ENCODE measurements at places on chromosomes 12 and 14.

DNA sequence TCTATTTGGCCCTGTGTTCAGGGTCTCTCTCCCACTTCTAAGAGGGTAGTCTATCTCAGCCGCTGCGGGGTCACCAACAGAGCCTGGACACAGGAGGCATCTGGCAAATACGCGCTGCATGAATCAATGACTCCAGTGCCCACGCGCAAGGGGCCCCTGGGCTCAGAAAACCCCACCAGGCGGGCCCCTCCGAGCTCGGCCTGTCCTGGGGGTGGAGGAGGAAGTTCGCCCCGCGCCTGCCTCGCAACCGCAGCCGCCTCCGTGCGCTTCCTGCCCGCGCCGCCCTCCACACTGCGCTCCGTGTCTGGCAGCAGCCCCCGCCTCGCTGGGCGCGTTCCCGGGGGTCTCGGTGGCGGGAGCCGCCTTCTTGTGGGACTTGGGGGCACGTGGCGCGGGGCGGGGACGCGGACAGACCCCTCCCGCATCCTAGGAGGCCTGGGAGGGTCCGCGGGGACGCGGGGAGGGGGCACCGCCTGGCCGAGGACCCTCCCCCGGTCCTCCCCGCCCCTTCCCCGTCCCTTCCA, 811 bp upstream of the FBRSL1 start:
- DNase-seq = peak; percentile 59

DNA sequence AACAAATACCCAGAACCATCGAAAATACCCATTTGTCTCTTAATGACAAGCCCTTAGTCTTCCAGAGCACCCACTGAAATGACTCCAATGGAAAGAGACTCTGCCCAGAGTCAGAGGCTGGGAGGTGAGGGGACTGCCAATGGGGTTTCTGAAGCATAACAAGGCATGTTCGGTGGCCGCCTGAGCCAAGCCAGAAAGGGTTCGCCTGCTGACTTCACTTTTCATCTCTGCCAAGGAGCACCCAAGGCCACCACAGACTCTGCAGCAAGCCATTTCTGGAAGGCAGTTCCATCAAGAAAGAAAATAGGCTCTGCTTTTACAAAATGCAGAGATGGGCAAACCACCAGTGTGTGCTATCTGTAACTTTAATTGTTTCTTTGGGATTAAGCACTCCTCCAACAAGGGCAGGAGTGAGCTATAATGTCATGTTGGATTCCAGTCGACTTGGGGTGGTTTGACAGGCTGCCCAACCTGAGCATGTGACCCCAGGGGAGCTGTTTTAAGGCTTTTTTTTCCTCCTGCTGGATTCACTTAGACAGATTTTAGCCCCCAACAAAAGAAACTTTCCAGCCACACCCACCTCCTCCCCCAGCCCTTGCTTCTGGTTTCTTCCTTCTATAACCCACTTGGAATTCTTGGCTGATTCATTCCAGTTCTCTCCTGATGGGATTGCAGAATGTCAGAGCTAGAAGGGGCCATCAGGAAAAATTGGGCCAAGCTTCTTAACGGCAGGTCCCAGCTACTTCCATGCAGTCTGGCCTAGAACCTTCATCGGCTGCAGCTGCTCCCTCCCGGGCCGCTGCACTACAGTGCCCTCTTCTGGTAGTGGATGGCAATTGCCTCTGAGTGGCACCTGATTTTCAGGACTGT, 24.1 kb downstream of the CKAP4 start:
- no peak for DNase-seq

DNA sequence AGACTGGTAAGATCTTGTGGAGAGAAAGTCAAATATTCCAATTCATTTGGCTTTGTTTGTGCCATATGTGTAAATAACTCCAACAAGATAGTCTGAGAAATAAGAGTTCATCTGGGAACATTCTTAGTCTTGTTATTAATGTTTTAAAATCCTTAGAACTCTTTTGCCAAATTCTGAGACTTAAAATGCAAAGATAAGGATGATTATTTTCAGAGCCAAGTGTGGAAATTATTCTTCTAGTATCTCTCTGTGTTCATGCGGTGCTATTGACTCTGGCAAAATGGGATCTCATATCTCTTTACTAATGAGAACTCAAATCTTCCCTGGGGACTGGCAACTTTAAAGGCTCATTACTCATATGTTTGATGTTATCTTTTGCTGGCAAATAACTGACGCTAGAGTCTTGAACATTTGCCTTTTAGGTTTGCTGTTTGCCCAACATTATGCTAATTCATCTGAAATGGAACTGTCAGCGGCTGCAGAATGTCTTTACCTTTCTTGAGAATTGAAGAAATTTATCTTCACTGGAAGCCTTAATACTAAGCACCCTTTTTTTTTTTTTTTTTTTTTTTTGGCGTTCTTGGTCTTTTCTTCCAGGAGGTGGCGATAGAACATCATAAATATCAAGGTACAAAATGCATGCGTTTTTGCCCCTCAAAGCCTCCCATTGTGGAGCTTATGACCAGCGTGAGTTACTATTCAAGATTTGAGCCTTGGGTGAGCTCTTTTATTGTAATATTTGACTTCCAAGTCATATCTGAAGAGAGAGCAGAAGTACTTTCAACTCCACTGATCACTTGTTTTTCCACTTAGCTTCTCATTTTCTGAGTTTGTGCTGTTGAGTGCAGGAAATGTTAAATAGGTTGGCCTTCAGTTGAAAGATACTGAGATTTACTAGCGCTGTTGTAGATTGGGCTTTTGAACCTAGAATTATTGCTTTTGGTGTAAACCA, 86.5 kb downstream of the CAND1 start:
- peak; percentile 17 for DNase-seq

DNA sequence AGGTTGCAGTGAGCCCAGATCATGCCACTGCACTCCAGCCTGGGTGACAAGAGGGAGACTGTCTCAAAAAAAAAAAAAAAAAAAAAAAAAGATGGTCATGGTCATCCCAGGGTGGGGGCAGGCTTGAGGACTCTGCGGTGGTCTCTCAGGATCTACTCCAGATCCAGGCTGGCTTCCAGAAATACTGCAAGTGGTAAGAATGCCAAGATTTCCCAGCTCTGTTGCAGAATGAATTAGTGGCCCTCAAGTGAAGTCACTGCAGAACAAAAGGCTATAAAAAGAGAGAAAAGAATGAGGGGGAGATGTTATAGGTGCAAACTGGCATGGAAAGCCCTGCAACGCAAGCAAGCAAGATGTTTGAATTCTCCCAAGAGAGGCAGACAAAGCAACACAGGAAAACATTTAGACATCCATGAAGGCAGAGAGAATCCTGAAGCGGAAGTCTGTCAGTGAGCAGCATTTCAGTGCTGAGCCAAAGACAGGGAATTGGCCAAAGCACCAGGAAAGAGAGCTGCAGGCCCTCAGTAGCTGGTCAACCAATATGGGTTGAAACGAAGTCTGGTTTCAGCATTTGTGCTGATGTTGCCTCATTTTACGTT, 31.9 kb upstream of the ETFBKMT start:
- DNase-seq = no peak

DNA sequence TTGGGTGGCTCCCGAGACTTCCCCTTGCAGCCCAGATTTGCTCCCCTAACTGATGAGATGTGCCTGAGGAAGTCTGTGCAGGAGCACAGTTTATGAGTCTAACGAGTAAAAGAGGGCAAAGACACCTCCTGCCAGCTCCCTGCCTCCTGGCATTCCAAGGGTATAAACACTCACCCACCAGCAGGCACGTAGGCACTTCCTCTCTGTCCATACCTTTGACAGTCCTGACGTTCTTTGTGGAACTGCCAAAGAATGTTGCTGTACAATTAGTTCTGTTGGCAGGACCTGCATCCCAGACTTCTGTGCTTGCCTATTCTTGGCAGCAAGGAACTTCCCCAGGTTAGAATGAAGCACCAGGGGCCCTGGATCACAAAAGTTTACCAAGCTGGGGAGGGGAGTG, 889.3 kb downstream of the BCL11B start:
- no peak for DNase-seq

DNA sequence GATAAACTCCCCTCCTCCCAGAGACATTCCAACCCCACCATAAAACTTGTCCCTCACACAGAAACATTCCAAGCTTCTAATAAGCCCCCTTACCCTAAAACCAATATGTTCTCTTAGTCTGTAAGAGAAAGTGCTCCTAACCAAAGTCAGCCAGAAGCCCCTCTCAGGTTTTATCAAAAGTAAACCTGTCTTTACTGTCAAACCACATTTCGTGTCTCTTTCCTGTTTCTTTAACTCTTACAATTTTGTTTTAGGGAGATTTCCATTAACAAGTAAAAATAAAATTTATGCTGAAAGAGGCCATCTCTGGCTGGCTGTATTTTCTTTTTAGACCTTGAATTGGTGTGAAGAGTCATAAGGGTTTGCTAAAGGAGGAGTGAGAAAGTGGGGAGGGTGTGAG, 29.8 kb upstream of the CAPRIN2 start:
- no peak for DNase-seq

DNA sequence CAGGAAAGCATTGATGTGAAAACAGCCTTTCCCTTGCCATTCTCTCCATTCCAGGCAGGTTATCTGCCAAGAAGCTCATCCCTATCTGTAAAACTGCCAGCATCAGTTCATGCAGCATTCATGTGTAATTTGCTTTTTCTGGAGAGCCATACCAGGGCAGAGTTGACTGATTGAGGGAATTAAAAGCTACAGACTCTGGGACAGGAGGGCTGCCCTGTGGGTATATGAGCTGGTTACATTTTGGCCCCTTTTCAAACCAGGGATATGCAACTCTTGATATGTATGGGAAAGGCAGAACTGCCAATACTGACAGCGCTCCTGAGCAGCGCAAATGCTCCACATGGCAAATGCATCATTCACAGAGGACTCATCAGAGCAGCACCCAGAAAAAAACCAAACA, 53.7 kb downstream of the SYT1 start:
- no peak for DNase-seq

GRCh38 chr12:82874945-82875344, 188.2 kb downstream of the TMTC2 start:
- DNase-seq = no peak

DNA sequence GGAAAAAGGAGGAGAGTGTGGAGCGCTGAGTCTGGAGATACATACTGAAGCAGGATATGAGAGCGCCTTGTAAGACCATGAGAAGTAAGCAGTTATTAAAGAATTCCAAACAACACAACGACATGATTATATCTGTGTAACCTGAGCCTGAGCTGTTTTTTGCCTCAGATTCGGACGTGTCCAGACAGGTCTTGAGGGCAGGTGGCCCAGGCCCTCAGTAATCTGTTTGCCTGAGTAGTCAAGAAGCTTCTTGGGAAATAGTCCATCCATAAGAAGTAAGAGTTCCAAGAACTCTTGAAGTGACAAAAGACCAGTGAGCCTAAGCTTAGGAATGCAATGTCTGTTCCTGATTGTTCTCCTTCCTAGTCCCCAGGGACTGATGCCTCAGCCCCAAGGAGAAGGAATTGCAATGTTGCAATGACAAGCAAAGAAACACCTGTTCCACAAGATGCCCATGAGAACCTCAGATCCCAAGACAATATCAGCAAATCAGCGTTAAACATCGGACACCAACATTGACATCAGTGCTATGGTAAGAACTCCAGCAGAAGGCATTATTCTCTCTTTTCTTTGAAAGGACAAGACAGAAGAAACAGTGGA, 34.7 kb upstream of the ADAMTS20 start:
- DNase-seq = no peak

DNA sequence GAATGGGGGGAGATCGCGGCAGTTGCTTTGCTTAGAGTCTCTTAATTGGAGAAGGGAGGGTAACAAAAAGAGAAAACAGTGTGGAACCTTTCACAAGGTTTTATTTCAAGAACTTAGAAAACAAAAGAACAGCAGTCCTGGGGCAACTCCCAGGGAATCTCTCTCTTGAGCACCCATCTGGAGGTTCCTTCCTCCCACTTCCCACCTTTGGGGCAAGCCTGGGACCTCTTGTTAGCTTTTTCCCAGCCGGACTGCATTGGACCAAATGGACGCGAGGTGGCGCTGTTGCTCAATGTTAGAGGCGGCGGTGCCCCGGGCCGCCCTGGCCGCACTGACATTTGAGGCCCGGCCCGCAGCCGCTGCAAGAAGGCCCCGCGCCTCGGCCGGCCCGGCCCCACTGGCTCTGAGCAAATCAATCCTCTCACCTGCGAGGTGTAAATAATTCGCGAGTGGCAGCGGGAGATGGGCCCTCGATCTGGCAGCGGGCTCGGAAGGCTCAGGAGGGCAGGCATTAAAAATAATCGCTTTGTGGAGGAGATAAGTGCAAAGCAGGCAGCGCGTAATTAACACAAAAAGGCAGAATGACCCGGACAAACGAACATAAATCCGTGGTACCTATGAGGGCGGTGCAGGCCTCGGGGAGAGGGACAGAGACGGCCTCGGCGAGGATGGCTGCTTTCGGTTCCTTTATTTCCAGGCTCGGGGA, 2.8 kb upstream of the HOXC8 start:
- DNase-seq = peak; percentile 80

DNA sequence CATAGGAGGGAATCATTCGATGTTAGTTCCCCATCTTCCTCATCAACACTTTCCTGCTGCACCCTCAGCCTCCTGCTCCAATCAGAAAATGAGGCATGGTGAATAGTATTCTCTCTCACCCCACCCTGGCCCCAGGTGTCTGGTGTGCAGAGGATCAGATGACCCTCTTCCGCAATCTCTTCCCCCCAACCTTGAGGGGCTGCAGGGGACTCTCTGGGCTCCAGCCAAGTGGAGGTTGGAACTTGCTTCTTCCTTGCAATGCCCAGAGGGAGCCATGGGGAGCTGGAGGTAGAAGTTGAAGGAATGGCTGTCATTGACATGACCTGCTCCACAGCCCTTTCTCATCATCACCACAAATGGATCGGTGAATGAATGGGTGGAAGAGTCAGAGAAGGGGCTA, 20.2 kb upstream of the ESRRB start:
- DNase-seq = no peak

- DNase-seq = no peak
Measured at GRCh38 chr12:116539361-116539771, 19.8 kb upstream of the MAP1LC3B2 start.

- peak; percentile 67 for DNase-seq
Measured at GRCh38 chr12:121499929-121500793, 80.7 kb downstream of the KDM2B start.
